Panc1 (cell line): ENCODE measurements at places on chromosomes 13 and 19. TPM values are rescaled to one million over a fixed set of nuclear protein-coding genes. Genes with fewer than 3 reads are reported as not detected.

The RDH8 gene
- total RNA-seq, result not detected

The TMEM145 gene
- total RNA-seq, result 3.0 TPM

- DNase-seq, result no peak
Measured at GRCh38 chr13:50846861-50847475, 3.5 kb upstream of the DLEU7 start.

GRCh38 chr13:44848920-44849676 lies 140.2 kb downstream of the NUFIP1 start:
- DNase-seq, result no peak

GRCh38 chr13:51697855-51698254 lies 106.1 kb downstream of the DHRS12 start:
- DNase-seq, result no peak

The COL4A1 gene
- total RNA-seq, result 1.1 TPM

DNA sequence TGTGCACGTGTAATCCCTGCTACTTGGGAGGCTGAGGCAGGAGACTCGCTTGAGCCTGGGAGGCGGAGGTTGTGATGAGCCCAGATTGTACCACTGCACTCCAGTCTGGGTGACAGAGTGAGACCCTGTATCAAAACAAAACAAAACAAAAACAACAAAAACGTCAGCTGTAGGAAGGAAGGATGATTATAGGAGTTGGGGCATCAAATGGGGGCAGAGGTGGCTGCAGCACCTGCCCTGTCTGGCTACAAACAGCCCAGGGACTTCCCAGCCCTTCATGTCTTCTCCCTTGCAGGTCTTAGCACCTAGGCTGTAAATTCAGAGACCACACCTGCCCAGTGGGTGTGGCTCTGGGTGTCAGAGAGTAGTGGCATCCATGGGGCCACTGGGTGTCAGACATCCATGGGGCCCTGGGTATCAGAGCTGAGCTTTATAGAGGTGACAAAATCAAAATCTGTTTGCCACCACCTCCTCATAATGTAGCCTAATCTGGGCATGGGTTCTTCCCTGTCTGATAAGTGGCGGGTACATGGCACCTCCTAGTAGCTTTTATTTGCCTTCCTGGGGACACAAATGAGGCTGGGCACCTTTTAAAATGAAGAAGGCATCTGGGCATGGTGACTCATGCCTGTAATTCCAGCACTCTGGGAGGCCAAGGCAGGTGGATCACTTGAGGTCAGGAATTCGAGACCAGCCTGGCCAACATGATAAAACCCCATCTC lies 4.7 kb upstream of the B3GNT3 start:
- no peak for DNase-seq

The CRB3 gene
- total RNA-seq, result 0.21 TPM
